Activated naive CD8-positive, alpha-beta T cell treated with anti-CD3 and anti-CD28 coated beads for 36 hours (primary cell): ENCODE measurements at places on chromosomes 2 and 18.

GRCh38 chr2:108927936-108928659 lies 60.9 kb downstream of the EDAR start:
- no peak overlapping the region for H3K27ac ChIP-seq
- no peaks in the 10 kb centered on the region for H3K27me3 ChIP-seq
- H3K36me3 ChIP-seq, result no peaks in the 10 kb centered on the region
- no peak for DNase-seq
- no peak overlapping the region for H3K4me3 ChIP-seq

- no peaks in the 10 kb centered on the region for H3K36me3 ChIP-seq
- no peak for DNase-seq
- H3K4me1 ChIP-seq, result no peaks in the 10 kb centered on the region
- no peak overlapping the region for H3K27ac ChIP-seq
- no peaks in the 10 kb centered on the region for H3K27me3 ChIP-seq
Measured at GRCh38 chr2:14517731-14518130, 114.8 kb upstream of the LRATD1 start.

DNA sequence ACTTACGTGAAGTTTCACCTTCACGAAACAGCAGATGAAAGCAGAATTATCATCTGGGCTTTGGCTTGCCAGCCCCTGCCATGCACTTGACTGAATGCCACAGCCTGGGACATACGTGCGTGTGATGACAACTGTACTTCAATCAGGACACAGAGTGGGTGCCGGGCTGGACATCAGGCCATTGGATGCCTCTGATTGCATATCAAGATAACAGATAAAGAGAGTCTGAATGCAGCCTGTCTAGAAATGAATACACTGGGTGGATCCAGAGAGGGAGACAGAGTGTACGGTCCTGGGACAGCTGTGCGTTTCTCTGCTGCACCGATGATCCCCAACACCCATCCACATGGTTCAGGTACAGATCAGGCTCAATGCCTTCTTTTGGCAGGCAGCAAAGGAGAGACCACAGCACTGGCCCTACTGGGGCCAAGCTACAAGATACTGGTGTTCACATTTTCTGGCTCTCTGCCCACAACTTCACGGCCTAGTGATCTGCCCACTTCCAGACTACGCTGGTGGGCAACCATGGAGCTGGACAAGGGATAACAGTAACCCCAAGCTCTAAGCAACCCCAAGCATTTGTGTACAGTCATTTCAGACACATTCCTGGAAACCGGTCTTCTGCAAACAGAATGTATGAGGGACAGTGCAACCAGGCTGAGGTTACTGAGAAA lies 35.6 kb downstream of the FBLN7 start:
- no peak for DNase-seq
- H3K4me3 ChIP-seq, result no peak overlapping the region
- H3K4me1 ChIP-seq, result peaks cover 13% of the 10 kb centered on the region
- no peaks in the 10 kb centered on the region for H3K36me3 ChIP-seq
- H3K27me3 ChIP-seq, result no peaks in the 10 kb centered on the region
- H3K27ac ChIP-seq, result no peak overlapping the region

- no peak overlapping the region for H3K27ac ChIP-seq
- H3K36me3 ChIP-seq, result no peaks in the 10 kb centered on the region
- no peak for DNase-seq
- H3K27me3 ChIP-seq, result no peaks in the 10 kb centered on the region
- H3K4me3 ChIP-seq, result no peak overlapping the region
- H3K4me1 ChIP-seq, result no peaks in the 10 kb centered on the region
Measured at GRCh38 chr2:52117299-52117698, 1085.4 kb upstream of the NRXN1 start.

GRCh38 chr2:160473468-160474318 lies 19.9 kb downstream of the RBMS1 start:
- no peak for DNase-seq
- H3K36me3 ChIP-seq, result peaks cover 7% of the 10 kb centered on the region
- peaks cover 53% of the 10 kb centered on the region for H3K4me1 ChIP-seq
- H3K27me3 ChIP-seq, result no peaks in the 10 kb centered on the region

- peaks cover 11% of the 10 kb centered on the region for H3K4me1 ChIP-seq
- peaks cover 3% of the 10 kb centered on the region for H3K27me3 ChIP-seq
- peaks cover 6% of the 10 kb centered on the region for H3K36me3 ChIP-seq
- no peak overlapping the region for H3K4me3 ChIP-seq
Measured at GRCh38 chr18:12943215-12943614, 4.6 kb upstream of the SEH1L start.

DNA sequence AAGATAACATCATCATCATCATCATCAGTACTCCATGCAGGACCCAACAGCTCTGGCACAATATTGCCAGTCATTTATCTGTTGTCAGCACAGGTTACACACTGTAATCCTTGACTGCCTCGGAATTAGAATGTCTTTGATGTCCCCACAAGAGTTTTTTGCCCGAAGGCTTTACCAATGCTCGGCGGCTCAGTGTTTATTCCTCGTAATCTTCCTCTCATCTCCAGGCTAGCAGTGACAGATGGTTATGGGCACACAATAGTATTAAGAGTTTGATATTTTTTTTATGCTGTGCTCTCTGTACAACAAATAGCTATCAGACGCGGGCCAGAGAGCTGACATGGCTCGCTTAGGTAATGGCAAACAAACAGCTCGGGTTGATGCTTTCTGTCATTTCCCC lies 515.2 kb downstream of the ZEB2 start:
- no peak for DNase-seq
- no peak overlapping the region for H3K27ac ChIP-seq
- peaks cover 7% of the 10 kb centered on the region for H3K36me3 ChIP-seq
- no peaks in the 10 kb centered on the region for H3K27me3 ChIP-seq
- no peak overlapping the region for H3K4me3 ChIP-seq

GRCh38 chr18:75827751-75828287 lies 400.3 kb upstream of the SMIM21 start:
- H3K36me3 ChIP-seq, result no peaks in the 10 kb centered on the region
- H3K4me1 ChIP-seq, result no peaks in the 10 kb centered on the region
- no peak overlapping the region for H3K27ac ChIP-seq
- no peak for DNase-seq

DNA sequence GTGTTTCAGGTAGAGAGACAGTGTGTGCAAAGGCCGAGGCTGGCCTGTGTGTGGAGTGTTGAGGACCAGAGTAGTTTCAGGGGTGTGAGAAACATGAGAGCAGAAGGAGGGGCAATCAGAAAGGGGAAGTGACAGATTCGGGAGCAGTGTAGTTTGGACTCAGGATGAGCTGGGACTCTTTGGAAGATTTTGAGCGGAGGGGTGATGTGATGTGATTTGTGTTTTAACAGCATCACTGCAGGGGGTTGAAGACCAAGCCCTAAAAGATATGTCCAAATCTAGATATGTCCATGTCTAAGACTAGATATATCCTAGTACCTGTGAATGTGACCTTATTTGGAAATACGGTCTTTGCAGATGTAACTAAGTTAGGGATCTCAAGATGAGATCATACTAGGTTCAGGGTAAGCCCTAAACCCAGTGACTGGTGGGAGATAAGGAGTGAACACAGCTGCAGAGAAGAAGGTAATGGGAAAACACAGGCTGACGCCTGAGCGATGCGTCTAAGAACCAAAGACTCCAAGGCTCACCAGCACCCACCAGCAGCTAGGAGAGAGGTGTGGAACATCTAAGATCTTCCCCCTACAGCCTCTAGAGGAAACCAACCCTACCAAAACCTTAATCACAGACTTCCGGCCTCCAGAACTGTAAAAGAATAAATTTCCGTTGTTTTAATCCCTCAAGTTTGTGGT lies 38.5 kb upstream of the MYO3B start:
- no peak for DNase-seq
- peaks cover 4% of the 10 kb centered on the region for H3K27me3 ChIP-seq
- H3K27ac ChIP-seq, result no peak overlapping the region
- no peaks in the 10 kb centered on the region for H3K36me3 ChIP-seq
- H3K4me1 ChIP-seq, result no peaks in the 10 kb centered on the region

GRCh38 chr2:28566521-28567041 lies 70.7 kb downstream of the PLB1 start:
- peaks cover 4% of the 10 kb centered on the region for H3K36me3 ChIP-seq
- peak overlapping the region; percentile 84 for H3K4me3 ChIP-seq
- no peaks in the 10 kb centered on the region for H3K27me3 ChIP-seq
- H3K4me1 ChIP-seq, result peaks cover 14% of the 10 kb centered on the region

DNA sequence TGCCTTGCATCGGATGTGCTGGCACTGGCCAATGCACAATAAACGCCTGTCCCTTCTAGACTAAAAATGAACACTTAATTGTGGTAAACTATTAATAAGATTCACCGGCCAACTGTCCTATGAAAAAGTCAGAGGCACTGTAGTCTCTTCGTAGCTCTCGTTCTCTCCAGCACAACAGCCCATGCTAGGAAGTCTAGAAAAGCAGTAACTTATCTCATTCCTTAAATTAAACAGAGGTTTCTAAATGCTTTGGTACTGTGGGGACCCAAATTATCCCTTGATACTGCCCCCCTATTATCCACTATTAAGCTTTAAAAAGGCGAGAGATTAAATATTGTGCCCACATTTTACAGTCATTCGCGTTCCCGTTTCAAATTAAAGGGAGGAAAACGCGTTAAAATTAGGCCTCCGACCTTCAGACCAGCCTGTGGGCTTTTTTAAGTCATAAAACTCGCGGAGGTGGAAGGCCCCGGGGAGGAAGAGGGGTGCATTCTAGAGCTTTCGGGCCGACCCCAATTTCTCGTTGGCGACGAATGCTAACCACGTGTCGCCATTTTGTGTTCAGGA lies 1.5 kb upstream of the PCBP1 start:
- peaks cover 46% of the 10 kb centered on the region for H3K4me1 ChIP-seq
- peaks cover 66% of the 10 kb centered on the region for H3K36me3 ChIP-seq
- no peak for DNase-seq
- peak overlapping the region; percentile 98 for H3K4me3 ChIP-seq
- H3K27ac ChIP-seq, result peak overlapping the region; percentile 100
- peaks cover 4% of the 10 kb centered on the region for H3K27me3 ChIP-seq

DNA sequence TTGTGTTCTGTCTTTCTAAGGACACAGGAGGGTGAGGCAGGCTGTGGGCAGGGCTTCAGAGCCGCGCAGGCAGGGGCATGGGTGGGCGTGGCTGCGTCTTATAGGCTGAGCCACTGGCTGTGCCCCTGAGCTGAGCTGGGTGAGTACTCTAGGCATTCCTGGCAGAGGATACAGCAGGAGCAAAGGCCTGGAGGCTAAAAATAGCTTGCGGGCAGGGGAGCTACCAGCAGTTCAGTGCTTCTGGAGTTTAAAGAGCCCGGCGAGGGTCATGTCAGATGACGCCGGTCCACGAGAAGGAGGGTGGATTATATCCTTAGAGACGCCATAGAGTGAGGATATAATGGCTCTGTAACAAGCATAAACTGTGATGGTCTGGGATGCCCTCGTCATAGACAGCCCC lies 31.5 kb upstream of the PDIA6 start:
- DNase-seq, result no peak
- no peaks in the 10 kb centered on the region for H3K36me3 ChIP-seq
- peaks cover 6% of the 10 kb centered on the region for H3K27me3 ChIP-seq
- no peak overlapping the region for H3K4me3 ChIP-seq
- no peaks in the 10 kb centered on the region for H3K4me1 ChIP-seq

DNA sequence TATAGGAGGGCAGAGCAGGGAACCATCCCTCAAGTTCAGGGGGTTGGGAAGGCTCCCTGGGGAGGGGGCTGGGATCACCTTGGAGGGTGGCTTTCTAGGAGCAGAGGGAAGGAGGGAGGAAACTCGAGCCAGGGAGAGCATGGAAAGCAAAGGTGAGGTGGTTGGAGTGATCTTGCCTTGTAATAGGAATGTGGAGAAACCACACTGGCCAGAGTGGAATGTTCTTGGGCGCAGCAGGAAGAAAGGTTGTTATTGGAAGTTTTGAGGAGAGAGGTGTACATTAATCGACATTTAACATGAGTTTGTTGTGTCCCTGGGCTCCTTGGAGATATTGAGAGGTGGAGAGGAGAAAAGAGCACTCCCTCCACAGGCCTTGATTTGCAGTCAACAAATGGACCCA lies 272.2 kb downstream of the PRKCE start:
- peaks cover 5% of the 10 kb centered on the region for H3K4me1 ChIP-seq
- H3K27ac ChIP-seq, result no peak overlapping the region
- H3K36me3 ChIP-seq, result no peaks in the 10 kb centered on the region
- H3K4me3 ChIP-seq, result no peak overlapping the region
- no peak for DNase-seq

DNA sequence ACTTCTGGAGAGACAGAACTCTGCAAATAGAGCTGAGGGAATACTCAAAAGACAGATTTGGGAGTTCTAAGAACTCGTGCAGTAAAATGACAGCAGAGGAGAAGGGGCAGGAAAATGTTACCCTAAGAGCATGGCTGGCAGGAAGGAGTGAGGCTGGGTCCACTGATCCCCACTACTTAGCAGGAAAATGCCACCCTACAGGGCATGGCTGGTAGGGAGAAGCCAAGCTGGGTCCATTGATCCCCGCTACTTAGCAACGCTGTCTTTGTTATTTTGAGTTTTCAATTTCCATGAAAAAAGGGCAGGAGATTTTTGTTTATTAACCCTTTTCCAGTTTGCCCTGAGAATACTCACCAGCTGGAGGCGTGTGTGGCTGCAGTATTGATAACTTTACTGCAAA lies 100.3 kb upstream of the TMEM200C start:
- DNase-seq, result no peak
- H3K4me3 ChIP-seq, result no peak overlapping the region

- peaks cover 3% of the 10 kb centered on the region for H3K4me1 ChIP-seq
- H3K27ac ChIP-seq, result no peak overlapping the region
- H3K4me3 ChIP-seq, result no peak overlapping the region
- DNase-seq, result no peak
Measured at GRCh38 chr18:45755934-45756333, 32.0 kb downstream of the SLC14A1 start.

DNA sequence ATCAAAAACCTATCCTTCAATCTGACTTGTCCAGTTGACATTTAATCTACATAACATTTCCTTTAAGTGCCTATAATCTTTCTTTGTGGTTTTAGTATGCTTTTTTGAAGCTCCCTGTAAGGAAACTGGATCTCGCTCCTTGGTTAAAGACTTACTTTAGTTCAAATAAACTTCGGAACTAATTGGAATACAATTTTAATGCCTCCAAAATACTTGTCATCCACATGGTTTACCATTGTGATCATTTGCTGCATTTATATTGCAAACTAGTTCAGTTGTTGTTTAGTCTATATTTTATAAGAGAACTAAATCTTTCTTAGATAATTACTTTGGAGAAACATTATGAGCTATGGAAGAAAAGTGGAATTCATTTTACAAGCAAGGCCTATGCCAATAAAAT lies 496.0 kb downstream of the ERBB4 start:
- no peaks in the 10 kb centered on the region for H3K36me3 ChIP-seq
- H3K4me1 ChIP-seq, result no peaks in the 10 kb centered on the region
- DNase-seq, result no peak
- H3K27ac ChIP-seq, result no peak overlapping the region
- H3K27me3 ChIP-seq, result no peaks in the 10 kb centered on the region

GRCh38 chr18:35515460-35516130 lies 17.8 kb upstream of the INO80C start:
- no peaks in the 10 kb centered on the region for H3K27me3 ChIP-seq
- no peaks in the 10 kb centered on the region for H3K36me3 ChIP-seq
- no peak for DNase-seq
- peaks cover 5% of the 10 kb centered on the region for H3K4me1 ChIP-seq
- no peak overlapping the region for H3K4me3 ChIP-seq

DNA sequence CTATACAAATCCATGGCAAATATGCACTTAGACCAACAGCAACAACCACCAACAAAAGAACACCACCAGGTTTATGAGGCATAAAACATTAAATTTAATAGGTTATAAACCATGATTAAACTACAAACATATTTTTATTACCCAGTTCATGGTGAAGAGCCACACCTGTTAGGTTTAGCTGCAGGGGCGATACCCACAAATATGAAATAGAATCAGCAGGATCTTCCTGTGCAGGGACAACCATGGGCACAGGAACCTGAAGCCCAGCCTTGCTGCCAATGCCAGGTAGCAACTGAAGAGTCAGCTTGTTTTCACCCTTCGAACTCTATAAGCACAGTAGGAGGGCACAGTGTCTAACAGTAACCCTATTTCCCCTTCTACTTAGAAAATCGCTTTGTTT lies 675.0 kb downstream of the SATB2 start:
- H3K4me3 ChIP-seq, result no peak overlapping the region
- DNase-seq, result no peak
- H3K4me1 ChIP-seq, result no peaks in the 10 kb centered on the region
- H3K27me3 ChIP-seq, result no peaks in the 10 kb centered on the region
- no peak overlapping the region for H3K27ac ChIP-seq
